ENCODE measurements at places on chromosomes 1 and 21. TPM values are rescaled to one million over a fixed set of nuclear protein-coding genes. Genes with fewer than 3 reads are reported as not detected.

The NGF gene
- not detected for total RNA-seq

DNA sequence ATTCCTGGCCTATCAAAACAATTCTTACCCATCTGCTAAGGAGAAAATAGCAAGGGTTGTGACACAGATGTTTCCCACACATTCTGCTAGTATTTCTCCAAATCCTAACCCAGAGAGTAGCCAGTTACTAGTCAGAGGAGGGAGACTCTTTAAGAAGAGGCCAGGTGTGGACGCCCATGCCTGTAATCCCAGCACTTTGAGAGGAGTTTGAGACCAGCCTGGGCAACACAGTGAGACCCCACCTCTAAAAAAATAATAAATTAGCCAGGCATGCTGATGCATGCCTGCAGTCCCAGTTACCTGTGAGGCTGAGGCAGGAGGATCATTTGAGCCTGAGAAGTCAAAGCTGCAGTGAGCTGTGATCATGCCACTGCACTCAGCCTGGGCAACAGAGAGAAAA, 28.6 kb downstream of the NVL start:
- no peak for DNase-seq

DNA sequence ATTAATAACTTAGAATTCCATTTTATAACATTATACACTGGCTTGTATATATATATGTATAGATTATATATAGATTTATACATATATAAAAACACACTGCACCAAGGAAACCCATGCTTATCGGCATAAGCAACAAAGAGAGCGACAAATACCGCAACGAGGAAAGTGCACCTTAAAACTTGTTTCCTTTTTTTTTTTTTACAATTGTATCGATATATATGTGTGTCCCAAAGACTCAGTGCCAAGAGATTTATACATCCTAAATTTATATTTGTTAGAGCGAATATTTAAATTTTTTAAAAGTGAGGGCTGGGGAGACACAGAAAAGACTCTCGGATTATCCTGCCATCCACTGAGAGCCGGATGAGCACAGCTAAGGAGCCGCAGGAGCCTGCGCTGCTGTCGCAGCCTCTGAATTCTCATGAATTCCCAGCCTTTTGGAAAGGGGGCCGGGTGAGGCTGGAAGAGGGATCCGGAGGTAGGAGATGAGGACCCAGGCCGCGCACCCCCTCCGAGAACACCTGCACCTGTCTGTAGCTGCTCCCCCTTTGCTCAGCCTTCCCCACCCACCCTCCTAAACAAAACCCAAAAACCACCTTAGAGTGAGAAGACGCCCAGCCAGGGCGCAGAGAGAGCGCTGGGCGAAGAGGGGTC, 5.2 kb downstream of the DMRTA2 start:
- DNase-seq, result no peak

- DNase-seq, result no peak
Observed at GRCh38 chr1:94970783-94971182, 43.9 kb upstream of the CNN3 start.

The INAVA gene
- total RNA-seq, result 333 TPM

GRCh38 chr1:173383351-173383750, 93.8 kb upstream of the PRDX6 start:
- no peak for DNase-seq

The NOS1AP gene
- 9.8 TPM for total RNA-seq

DNA sequence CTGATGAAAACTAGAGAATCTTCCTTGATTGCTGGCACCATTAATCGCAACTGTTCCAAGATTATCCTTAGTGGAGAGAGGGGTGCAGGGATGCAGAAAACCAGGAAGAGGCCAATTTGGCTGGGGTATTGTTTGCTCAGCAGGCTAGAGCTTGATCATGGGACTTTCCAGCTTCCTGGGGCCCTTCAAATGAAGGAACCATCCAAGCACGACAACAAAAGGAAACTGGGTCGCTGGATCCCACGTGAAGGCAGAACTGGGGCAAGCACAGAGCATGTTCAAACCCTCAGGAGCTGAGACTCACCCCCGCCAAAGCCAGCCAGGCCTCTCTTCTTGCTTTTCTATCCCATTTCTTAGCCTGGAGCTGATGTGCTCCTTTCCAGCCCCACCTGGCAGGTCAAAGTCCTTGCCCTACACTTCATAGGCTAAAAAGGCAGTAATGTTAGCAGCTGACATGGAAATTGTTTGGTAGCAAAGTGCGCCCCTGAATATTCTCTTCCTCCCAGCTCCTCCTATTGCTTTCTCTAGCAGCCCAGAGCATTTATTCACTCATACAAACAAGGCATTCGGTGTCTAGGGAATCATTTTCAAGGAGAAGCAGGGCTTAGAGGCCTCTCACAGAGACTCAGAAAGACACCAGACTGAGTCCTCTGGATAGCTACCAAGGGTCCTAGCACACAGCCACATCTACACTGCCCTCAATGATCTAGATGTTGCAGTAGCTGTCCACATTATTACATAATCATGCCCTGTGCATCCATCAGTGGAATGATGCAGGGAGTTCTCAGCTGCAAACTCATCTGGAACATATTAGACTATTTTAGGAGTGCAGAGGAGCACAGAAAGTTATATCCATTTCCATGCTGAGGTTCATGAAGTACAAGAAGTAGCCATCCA, 11.5 kb downstream of the KCNA2 start:
- no peak for DNase-seq

GRCh38 chr1:89023026-89023425, 360 bp upstream of the GBP3 start:
- DNase-seq, result no peak

DNA sequence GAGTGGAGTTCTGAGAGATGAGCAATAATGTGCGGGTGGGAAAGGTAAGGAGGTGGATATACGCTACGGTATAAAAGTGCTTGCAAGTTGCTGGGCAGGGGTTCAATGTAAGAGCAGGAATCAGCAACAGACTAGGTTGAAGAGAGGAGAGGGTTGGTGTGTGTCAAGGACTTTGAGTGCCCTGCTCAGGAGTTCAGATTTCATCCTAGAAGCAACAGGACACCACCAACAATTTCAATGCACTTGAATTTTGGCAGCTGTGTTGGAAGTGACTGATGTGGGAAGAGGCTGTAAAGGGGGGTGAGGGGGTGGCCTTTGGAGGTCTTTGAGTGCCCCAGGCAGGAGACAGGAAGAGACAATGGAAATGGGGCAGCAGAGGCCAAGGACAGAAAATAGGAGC, 57.3 kb downstream of the RHOU start:
- DNase-seq, result no peak

GRCh38 chr1:241647658-241648057, 4.4 kb upstream of the WDR64 start:
- DNase-seq, result no peak

- no peak for DNase-seq
Observed at GRCh38 chr1:40986956-40987355, 7.5 kb downstream of the CTPS1 start.

The LEFTY1 gene
- 2.1 TPM for total RNA-seq

DNA sequence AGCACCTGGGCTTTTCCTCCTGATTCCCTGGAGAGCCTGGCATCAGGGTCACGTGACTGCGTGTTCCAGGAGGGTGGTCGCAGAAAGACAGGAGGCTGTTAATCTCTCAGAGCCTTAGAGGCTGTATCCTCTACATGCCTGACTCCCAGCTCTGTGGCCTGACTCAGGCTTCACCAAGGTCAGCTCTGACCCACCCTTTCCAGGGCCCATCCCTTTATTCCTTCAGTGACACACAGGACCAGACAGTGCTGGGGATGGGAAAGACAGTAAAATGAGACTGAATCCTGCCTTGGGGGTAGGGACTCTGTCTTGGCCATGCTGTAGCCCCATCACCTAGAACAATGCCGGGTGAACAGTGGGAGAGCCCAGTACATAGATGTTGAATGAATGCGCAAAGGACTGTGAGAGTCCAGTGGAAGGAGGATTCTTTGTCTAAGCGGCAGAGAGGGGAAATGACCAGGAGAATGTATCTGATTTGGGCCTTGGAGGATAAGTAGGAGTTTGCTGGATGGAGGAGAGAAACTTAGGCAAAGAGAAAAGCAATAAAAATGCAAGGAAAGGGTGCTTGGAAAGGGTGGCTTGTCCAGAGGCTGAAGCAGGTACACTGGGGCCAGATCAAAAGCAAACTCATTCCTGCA, 33.0 kb downstream of the EPHX1 start:
- DNase-seq, result no peak

DNA sequence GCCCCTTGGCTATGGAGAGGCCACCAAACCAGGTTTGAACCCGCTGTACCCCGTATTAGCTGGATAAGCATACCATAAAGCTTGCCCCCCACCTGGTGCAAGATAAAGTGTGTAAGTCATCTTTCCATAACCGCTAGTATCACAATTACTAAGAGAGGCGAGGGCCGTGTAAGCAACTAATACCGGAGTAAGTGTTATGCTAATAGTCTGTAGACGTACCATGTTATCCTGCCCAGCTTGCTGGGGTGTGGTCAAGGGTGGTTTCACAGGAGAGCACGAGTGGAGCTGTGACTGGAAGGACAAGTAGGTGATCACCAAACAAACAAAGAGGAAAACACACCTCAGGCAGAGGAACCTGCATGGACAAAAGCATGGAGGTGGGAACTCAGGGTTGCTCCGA, 3.6 kb upstream of the TNFRSF1B start:
- DNase-seq, result no peak

GRCh38 chr1:2236695-2237677, 8.9 kb downstream of the SKI start:
- DNase-seq, result peak; percentile 80

The LCE1F gene
- total RNA-seq, result not detected

- DNase-seq, result no peak
Observed at GRCh38 chr1:212918824-212919223, 31.5 kb upstream of the VASH2 start.

GRCh38 chr1:26767714-26768113, 20.0 kb upstream of the PIGV start:
- no peak for DNase-seq

DNA sequence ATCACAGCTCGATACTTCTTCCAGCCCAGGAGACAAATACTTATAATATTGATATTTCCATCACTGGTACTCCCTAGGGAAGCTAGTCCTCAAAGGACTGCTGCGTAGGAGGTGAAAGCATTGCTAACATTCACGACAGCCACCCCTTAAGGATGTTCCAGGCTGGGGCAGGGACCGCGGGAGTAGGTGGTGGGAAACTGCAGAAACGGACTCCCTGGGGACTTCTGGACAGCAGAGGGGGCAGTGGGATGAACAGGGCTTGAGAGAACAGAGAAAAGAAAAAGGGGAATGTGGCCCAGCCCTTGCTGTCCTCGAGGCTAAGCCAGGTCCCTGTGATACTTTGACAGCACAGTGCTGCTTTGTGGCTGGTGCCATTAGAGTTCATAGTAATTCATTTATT, 108.0 kb downstream of the HMGB4 start:
- DNase-seq, result no peak

DNA sequence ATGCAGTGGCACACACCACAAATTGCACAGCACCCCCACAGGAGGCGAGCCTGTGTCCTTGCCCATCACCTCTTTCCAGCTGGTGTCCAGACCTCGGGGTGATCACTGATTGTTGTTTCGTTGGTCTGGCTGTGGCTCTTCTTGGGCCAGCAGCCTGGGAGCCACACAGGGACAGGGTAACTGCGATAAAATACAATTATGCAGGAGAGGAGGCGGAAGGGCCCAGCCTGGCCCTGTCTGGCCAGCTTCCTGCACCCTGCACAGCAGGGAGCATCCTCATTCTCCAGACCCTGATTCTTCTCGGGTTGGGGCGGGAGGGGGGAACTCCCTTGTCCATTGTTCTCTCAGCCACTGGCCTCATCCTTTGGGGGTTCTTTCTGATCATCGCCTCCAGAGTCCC, 83.6 kb downstream of the ADARB1 start:
- no peak for DNase-seq

GRCh38 chr1:160191756-160192155, 1.4 kb downstream of the CASQ1 start:
- DNase-seq, result no peak

DNA sequence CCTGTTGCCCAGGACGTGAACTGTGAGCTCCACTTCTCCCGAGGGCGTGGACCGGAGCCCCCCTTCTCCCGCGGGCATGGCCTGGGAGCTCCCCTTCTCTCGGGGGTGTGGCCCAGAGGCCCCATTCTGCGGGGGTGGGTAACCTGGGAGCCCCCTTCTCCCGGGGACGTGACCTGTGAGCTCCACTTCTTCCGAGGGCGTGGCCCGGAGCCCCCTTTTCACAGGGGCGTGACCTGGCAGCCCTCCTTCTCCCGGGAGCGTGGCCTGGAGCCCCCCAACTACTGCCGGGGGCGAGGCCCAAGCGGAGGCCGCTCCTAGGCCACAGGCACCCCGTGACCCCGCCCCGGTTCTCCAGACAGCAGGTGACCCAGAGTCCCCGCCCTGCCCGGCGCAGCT, 320 bp downstream of the C1orf174 start:
- no peak for DNase-seq

GRCh38 chr1:212178851-212179250, 106.4 kb upstream of the PPP2R5A start:
- no peak for DNase-seq

- no peak for DNase-seq
Observed at GRCh38 chr21:45421071-45421845, 16.3 kb downstream of the COL18A1 start.

The SPRR2B gene
- not detected for total RNA-seq

DNA sequence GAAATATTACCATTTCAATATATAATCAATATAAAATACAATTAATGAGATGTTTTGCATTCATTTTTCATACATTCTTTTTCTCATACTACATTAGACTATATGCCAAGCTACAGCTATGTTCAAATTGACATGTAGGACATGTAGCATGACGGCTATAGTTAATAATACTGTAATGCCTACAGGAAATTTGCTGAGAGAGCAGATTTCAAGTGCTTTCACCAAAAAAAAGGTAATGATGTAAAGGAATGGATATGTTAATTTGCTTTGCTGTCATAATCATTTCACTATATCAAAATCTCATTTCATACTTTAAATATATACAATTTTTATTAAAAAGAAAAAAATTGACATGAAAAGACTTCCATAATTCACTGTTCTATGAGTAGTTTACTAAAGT, 215.1 kb downstream of the KCNH1 start:
- no peak for DNase-seq

DNA sequence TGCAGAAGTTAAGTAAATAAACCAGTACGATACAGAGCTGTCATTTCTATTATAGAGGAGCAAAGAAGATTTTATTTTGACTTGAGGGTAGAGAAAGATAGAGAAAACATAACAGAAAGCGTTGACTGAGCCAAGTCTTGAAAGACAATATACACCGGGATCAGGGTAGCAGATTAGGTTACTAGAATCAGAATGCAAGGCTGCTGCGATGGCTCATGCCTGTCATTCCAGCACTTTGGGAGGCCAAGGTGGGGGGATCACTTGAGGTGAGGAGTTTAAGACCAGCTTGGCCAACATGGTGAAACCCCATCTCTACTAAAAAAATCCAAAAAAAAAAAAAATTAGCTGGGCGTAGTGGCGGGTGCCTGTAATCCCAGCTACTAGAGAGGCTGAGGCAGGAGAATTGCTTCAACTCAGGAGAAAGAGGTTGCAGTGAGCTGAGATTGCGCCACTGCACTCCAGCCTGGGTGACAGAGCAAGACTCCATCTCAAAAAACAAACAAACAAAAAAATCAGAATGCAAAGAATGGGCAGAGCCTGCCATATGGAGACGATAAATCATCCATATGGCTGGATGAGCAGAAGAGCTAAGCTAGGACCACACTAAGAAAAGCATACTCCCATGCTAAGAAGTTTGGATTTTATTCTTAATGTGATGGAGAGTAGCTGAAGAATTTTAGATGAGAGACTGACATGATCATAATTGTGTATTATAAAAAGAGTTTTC, 9.9 kb upstream of the ABCD3 start:
- no peak for DNase-seq

The SFN gene
- 66.6 TPM for total RNA-seq

GRCh38 chr1:3522564-3523265, 68.2 kb downstream of the ARHGEF16 start:
- DNase-seq, result no peak
